Stimulated activated CD8-positive, alpha-beta memory T cell treated with anti-CD3 and anti-CD28 coated beads, Interleukin-2, amount 100 ng/mL, for 1 hour (primary cell): ENCODE measurements at places on chromosomes 3 and 15.

- no peak for DNase-seq
These were observed 1.3 kb downstream of the SCG5 start for GRCh38 chr15:32642667-32643435.

- DNase-seq = no peak
These were observed 11.6 kb upstream of the ZXDC start for GRCh38 chr3:126487151-126487771.

- no peak for DNase-seq
These were observed 744 bp upstream of the ALDH1A2 start for GRCh38 chr15:58066042-58066867.

- DNase-seq = no peak
These were observed 9.8 kb downstream of the TM2D3 start for GRCh38 chr15:101642361-101642760.

DNA sequence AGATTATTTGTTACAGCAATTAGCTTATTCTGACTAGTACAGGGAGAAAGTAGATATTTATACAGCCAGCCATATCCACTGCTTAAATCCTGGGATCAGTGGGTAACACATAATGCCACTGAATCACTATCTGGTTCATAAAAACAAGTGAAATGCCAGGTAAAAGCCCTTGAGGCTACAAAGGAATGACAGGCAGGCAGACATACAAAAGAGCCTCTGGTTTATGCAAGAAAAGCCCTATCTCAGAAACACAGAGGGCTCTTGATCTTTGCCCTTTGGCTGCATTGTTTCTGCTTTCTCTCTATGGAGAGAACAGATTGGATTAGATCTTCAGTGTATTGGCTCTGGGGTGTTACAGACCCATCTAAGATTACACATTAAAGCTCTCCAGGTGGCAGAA lies 115.4 kb upstream of the GADL1 start:
- no peak for DNase-seq

GRCh38 chr15:95132774-95133173 lies 901.4 kb downstream of the MCTP2 start:
- DNase-seq = no peak

- DNase-seq = no peak
These were observed 169.1 kb downstream of the GAP43 start for GRCh38 chr3:115792206-115792955.

DNA sequence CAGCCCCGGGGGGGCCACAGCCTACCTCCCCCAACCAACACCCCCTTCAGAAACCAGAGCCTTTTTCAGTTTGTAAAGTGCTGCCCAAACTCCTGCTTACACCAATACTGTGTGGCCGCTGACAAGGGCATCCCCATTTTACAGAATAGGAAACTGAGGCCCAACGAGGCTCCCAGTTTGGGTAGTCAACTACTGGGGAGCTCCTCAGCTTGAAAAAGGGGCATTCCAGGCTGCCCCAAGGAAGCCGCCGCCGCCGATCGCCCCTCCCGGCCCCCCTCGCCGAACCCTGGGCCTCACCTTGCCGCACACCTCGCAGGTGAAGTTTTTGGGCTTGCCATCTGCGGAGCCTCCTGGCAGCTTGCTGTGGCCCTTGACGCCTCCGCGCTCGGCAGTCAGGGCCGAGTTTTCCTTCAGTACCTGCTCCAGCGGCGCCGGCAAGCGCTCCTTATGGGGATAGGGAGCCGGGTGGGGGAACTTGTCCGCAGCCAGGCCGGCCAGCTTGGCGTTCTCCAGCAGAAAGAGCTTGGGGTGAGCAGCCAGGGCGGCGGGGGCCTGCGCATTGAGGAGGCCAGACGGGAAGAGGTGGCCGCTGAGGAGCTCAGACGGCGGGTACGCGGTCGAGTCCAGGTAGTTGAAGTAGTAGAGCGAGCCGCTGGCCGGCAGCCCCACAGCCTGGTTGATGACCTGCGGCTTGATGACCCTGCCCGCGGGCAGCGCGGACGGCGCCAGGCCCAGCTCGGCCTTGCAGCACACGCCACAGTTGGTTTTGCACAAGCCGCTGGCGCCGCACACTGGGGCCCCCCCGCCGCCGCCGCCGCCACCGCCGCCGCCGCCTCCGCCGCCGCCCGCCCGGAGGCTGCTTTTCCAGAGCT lies 1.4 kb downstream of the FEZF2 start:
- no peak for DNase-seq

DNA sequence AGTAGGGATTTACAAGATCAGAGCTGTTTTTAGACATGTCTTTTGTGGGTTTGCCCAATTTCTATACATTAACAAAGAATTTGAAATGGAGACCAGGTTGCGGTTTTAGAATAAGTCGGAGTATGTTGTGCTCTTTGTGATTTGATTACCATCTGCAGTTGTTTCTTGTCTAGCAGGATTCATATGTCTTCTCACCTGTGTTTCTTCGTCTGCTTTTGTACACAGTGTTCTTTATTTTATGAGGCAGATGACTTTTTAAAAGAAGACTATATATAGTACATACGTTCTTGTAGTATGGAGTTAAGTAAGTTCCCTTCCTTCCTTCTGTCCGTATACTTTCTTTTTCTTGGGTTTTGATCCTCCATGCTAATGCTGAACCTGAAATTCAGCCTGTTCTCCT lies 175.3 kb upstream of the LRRFIP2 start:
- DNase-seq = no peak
